ENCODE measurements at places on chromosomes 13 and 19. TPM values are rescaled to one million over a fixed set of nuclear protein-coding genes. Genes with fewer than 3 reads are reported as not detected.

- peak; percentile 65 for DNase-seq
- H3K4me3 ChIP-seq = no peak overlapping the region
- no peaks in the 10 kb centered on the region for H3K4me1 ChIP-seq
- no peak overlapping the region for H3K27ac ChIP-seq
Observed at GRCh38 chr13:97018029-97018819, 23.9 kb upstream of the OXGR1 start.

DNA sequence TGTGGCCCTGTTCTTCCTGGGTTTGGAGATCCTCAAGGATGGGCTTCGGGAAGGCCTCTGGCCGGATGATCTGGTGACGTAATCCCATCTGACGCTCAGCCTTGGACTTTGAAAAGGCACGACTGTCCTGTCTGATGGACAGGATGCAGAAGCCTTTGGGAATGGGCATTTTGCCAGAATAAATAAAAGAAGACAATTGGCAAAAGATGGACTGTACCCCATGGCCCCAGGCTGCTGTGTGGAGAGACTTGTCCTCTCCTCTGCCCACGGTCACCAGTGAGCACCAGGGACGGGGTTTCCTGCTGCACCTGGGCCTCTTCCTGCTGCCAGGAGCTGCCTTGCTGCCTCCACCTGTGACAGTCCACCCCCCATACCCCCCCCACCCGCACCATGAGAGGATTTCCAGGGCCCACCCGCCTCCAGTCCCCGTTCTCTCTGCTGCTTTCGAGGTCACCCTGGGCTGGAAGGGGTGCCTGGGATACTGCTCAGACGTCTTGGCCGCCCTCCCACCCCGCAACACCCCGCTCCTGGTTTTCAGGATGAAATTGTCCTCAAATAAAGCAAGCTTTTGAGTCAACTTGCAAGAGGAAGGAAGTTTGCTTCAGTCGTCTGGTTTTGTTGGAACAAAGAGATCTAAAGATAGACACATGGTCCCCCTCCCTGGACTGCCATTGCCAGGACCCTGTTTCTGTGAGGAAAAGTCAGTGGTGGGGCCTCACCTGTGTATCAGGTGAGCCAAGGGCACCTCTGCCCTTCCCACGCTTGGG lies 40.9 kb downstream of the MCF2L start:
- H3K4me1 ChIP-seq = no peaks in the 10 kb centered on the region
- peaks cover 7% of the 10 kb centered on the region for H3K27me3 ChIP-seq
- H3K36me3 ChIP-seq = no peaks in the 10 kb centered on the region

DNA sequence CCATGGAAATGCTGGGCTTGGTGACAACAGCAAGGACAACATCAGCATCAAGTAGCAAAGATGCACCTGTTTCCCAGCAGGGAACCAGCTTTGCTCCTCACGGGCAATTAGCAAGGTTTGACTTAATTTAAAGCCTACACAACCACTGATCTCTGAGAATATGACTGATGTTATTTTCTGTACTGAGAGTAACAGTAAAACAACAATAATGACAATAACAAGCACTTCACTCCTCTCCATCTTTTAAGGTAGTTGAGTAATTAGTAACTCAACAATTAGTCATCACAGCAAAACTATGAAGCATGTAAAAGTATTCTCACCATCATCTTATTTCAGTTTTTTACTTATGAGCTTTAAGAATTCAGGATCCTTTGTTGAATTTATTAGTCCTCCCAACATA lies 37.3 kb downstream of the ENOX1 start:
- DNase-seq = no peak
- H3K4me3 ChIP-seq = no peak overlapping the region
- H3K36me3 ChIP-seq = no peaks in the 10 kb centered on the region
- no peaks in the 10 kb centered on the region for H3K27me3 ChIP-seq
- no peaks in the 10 kb centered on the region for H3K4me1 ChIP-seq

GRCh38 chr19:10416083-10416379 lies 4.3 kb upstream of the PDE4A start:
- H3K4me1 ChIP-seq = peaks cover 7% of the 10 kb centered on the region
- DNase-seq = no peak
- H3K36me3 ChIP-seq = no peaks in the 10 kb centered on the region

GRCh38 chr13:99265162-99265800 lies 7.1 kb upstream of the GPR18 start:
- H3K4me1 ChIP-seq = peaks cover 3% of the 10 kb centered on the region
- H3K36me3 ChIP-seq = no peaks in the 10 kb centered on the region
- no peak for DNase-seq

DNA sequence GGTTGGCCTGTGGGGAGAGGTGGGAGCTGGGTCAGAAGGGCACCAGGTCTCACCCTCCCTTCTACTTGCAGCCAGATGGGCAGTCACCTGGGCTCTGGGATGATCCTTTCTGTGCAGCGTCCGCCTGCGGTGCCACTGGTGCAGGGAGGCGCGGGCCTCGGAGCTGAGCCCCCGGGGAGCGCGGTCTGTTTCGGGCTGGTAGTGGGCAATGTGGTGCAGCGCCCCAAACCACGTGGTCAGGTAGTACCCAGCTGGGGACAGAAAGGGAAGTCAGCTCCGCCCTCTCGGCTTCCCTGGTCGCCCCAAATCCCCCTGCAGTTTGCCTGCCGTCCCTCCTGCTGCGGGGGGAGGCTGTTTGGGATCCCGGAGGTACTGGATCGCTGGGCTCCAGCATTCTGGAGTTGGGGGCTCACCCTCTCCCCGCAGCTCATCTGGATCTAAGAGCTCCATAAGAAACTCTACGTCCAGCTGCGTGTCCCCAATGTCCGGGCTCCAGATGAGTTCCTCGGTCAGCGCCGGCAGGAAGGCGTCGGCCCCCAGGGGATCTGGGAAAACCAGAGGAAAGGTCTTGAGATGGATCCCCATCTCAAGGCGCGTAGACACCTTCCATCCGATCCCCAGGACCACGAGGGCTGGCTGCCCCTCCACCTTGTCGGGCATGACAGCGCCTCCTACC lies 8.8 kb downstream of the RINL start:
- no peaks in the 10 kb centered on the region for H3K36me3 ChIP-seq
- H3K4me3 ChIP-seq = peak overlapping the region; percentile 65
- no peak for DNase-seq
- no peak overlapping the region for H3K27ac ChIP-seq
- no peaks in the 10 kb centered on the region for H3K27me3 ChIP-seq

DNA sequence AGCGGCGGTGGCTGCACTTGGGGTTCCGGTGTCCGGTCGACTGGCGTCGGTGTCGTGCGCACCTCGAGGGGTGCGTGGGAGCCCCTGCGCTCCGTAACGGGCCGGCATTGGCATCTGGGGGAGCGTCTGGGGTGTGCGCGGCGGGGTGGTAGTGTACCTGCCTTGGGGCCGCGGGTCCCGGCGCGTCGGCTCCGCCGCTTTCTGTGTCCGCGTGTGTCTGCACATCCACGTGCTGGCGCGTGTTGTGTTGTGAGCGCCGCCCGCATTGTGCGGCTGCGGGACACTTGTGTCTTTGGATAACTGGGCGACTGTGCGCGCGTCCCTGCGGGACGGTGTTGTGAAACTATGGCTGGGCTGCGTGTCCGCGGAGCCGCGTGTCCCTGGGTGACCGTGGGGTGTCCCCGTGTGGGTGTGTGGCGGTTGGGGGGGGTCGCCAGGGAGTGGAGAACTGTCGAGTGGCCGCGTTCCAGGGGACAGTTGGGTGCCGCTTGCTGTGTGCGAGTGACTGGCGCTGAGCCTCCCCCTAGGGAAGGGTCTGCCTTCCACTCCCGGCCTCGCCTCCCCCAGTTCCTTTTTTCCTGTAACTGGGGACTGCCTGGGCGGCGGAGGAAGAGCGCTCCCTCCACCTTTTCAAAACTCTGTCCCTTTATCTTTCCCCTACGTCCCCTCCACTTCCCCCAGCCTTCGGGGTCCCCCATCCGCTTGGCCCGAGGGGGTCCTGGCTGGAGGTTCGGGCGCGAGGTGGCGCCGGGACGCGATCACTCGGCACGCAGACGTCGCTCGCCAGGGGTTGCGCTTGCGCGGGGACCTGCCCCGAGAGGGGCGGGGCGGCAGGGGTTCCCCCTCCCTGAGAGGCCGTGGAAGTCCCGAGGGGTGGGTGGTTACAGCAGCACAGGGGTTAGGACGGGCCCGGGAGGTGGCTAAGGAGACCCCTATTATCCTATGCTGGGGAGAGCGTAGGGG lies 5.7 kb upstream of the NFIC start:
- H3K27ac ChIP-seq = peak overlapping the region; percentile 41
- H3K4me3 ChIP-seq = peak overlapping the region; percentile 99
- H3K27me3 ChIP-seq = no peaks in the 10 kb centered on the region
- peak; percentile 76 for DNase-seq

Gene CFAP97D2
- not detected for total RNA-seq

DNA sequence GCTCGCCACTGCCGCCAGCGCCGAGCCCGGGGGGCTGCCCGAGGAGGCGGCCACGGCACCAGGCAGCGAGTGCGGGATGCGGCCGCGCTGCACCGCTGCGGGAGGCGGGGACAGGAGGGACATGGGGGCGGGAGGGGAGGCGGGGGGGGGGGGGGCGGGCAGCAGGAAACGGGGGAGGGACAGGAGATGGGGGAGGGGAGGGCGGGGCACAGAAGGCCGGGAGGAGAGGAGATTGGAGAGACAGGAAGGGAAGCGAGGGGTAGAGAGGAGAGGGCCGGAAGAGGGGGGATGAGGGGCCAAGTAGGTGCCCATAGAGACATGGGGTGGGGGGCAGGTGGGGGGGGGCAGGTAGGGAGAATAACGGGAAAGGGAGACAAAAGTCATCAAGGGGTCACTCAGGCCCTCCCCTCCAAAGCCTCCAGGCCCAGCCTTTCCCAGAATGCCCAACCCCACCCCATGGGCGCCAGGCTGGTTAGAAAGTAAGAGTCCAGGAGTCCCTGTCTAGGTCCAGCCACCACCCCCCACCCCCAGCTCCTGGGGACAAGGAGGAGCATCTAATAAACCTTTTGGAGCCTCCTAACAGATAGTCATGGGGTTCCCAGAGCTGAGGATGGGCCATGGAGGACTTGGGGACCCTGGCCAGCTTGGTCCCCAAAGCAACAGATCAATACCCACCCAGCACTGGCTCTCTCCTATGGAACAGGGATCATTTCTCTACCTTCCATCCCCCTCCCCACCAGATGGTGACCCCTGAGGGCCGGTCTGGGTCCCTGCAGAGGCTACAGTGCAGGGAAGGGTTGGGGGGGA lies 9.5 kb downstream of the NR2F6 start:
- H3K27me3 ChIP-seq = no peaks in the 10 kb centered on the region
- H3K4me3 ChIP-seq = peak overlapping the region; percentile 68
- H3K36me3 ChIP-seq = peaks cover 3% of the 10 kb centered on the region
- no peaks in the 10 kb centered on the region for H3K4me1 ChIP-seq
- DNase-seq = no peak

GRCh38 chr13:33116321-33117010 lies 100.2 kb downstream of the KL start:
- H3K27ac ChIP-seq = no peak overlapping the region
- peaks cover 25% of the 10 kb centered on the region for H3K4me1 ChIP-seq
- H3K4me3 ChIP-seq = no peak overlapping the region
- no peaks in the 10 kb centered on the region for H3K27me3 ChIP-seq
- H3K36me3 ChIP-seq = peaks cover 57% of the 10 kb centered on the region
- no peak for DNase-seq

DNA sequence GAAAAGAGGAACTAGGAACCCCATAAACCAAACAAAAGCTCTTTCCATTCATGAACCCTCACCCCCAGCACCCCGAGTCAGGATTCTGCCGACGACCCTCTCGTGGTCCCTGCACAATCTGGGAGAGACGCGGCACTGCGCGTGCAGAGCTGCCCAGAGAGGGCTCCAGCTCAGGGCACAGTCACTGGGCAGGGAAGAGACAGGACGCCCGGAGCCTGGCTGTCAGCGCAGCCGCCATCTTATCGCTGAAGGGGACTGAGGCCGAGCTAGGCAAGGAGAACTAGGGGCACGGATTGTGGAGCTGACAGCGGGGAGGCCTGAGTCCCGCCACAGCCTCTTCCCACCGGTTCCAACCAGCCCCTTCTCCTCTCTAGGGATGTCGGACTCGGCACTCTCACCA lies 349 bp downstream of the ZNF98 start:
- DNase-seq = no peak
- H3K36me3 ChIP-seq = no peaks in the 10 kb centered on the region
- H3K4me1 ChIP-seq = no peaks in the 10 kb centered on the region
- H3K4me3 ChIP-seq = no peak overlapping the region

Gene LILRA5
- total RNA-seq = not detected

Gene TSHZ3
- total RNA-seq = 24.0 TPM

GRCh38 chr13:69389899-69390298 lies 717.7 kb upstream of the ATXN8OS start:
- no peak overlapping the region for H3K27ac ChIP-seq
- H3K4me3 ChIP-seq = no peak overlapping the region

GRCh38 chr13:47481536-47481935 lies 519.5 kb downstream of the SUCLA2 start:
- H3K27me3 ChIP-seq = no peaks in the 10 kb centered on the region
- peaks cover 27% of the 10 kb centered on the region for H3K4me1 ChIP-seq
- no peaks in the 10 kb centered on the region for H3K36me3 ChIP-seq
- no peak overlapping the region for H3K27ac ChIP-seq

- no peaks in the 10 kb centered on the region for H3K4me1 ChIP-seq
- peaks cover 5% of the 10 kb centered on the region for H3K27me3 ChIP-seq
- no peaks in the 10 kb centered on the region for H3K36me3 ChIP-seq
- no peak overlapping the region for H3K4me3 ChIP-seq
Observed at GRCh38 chr19:41031916-41032315, 40.8 kb downstream of the CYP2B6 start.

Gene C5AR2
- 1.3 TPM for total RNA-seq

GRCh38 chr13:31747966-31748365 lies 8.6 kb downstream of the RXFP2 start:
- H3K36me3 ChIP-seq = no peaks in the 10 kb centered on the region
- DNase-seq = peak; percentile 47
- peaks cover 38% of the 10 kb centered on the region for H3K4me1 ChIP-seq
- H3K4me3 ChIP-seq = no peak overlapping the region
- no peaks in the 10 kb centered on the region for H3K27me3 ChIP-seq
- H3K27ac ChIP-seq = peak overlapping the region; percentile 40

Gene SYT3
- not detected for total RNA-seq

GRCh38 chr19:15787611-15788155 lies at the start of gene OR10H5:
TSS of gene OR10H5 (plus strand) at chr19:15787661. CDS start at chr19:15794049, 6,388 bp downstream.
- H3K27me3 ChIP-seq = no peaks in the 10 kb centered on the region
- no peak within 1 kb of the TSS for H3K4me3 ChIP-seq
- no peak within 1 kb of the TSS for H3K27ac ChIP-seq

DNA sequence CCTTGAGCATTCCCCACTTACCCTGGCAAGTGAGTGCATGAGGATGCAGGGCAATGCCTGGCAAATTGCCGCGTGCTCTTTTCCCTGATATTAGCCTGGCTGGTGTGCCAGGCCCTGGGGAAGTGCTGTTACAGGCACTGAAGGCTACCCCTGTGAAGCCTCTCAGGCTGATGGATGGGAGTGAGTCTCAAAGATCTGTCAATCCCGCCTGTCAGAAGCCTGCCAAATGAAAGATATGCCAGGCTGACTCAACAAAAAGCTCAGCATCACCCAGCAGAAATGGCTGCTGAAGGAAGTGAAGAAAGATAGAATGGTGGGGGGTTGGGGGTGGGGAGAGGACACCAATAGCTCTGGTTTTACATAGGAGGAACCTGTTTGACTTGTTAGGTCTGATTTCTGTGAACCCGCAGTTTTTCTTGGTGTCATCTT lies 112.1 kb downstream of the LACC1 start:
- no peak overlapping the region for H3K27ac ChIP-seq
- H3K36me3 ChIP-seq = no peaks in the 10 kb centered on the region
- no peaks in the 10 kb centered on the region for H3K4me1 ChIP-seq
- no peak for DNase-seq

All from GM23248 (cell line).